EH (cell line): ENCODE measurements at places on chromosomes 16 and 17.

DNA sequence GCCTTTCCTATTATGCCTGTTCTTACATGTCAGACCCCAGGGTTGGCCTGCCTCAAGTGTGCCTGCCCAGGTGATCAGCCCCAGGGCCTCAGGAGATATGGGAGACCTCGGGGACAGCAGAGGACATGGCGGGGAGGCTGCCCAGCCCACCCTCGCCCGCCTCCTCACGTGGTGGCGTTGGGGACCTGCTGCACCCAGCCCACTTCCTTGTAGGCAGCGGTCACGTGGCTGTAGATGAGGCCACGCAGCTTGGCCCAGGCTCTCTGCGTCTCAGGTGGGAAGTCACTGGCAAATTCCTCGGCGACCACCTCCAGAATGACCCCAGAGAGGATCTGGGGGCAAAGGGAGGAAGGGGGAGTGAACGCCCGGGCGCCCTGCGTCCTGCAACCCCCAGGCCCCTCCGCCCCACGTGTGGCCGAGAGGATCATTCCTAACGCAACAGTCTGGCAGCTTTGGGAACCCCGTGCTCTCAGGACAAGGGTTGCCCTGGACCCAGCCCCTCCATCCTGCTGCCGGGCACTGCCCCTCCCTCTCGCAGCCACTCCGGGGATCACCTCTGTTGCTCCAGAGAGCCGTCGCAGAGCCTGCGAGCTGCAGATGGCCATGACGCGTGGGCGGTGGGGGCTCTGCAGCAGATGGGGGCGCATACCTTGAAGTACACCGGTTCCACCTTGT, 6.6 kb downstream of the CYGB start:
- no peak for DNase-seq

GRCh38 chr17:21129023-21129681, 2.4 kb downstream of the DHRS7B start:
- DNase-seq: peak; percentile 78

DNA sequence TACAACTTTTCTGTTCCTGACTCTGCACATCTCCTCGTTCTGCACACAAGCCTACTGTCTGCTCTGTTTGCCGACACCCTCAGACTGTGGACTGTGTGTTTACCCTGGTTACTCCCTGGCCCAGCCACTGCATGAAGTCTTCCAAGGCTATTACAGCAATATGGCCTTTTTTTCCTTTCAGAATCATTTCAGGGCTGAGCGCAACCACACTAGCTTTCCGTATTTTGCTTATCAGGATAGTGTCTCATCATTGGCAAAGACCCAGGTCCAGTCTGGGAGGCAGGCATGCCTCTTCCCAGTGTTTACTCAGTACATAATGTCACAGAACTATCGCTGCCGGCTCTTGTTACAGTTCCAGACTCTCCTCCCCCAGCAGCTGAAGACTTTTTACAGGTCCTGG, 10.1 kb downstream of the DNAH9 start:
- DNase-seq: no peak

- peak; percentile 81 for DNase-seq
Observed at GRCh38 chr16:554640-555365, 5.4 kb upstream of the PRR35 start.

- no peak for DNase-seq
Observed at GRCh38 chr16:77939968-77940367, 82.4 kb upstream of the CLEC3A start.

DNA sequence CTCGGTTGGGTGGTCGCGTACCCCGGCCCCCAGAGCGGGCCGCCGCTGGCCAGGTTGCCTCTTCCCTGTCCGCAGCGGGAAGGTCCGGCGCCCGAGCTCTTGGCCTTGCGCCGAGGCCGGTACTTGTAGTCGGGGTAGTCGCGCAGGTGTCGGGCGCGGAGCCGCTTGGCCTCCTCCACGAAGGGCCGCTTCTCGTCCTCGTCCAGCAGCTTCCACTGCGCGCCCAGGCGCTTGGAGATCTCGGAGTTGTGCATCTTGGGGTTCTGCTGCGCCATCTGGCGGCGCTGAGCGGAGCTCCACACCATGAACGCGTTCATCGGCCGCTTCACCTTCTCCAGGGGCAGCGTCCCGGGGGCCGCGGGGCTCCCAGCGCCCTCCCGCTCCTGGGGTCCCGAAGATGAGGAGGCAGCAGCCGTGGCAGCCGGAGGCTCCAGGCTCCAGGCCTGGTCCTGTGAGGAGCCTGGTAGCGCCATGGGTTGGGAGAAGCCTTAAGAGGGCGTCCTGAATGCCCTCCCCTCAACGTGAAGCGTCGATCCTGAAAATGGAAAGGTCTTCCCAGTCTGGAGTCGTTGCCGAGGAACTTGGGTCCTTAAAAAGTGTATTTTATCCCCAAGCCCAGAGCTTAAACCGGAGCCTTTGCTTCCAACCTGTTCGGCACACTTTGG, 558 bp downstream of the SOX15 start:
- DNase-seq: peak; percentile 86

- DNase-seq: peak; percentile 30
Observed at GRCh38 chr17:32584792-32585191, 98.0 kb downstream of the CDK5R1 start.

- DNase-seq: peak; percentile 45
Observed at GRCh38 chr16:66103211-66103610, 263.3 kb upstream of the CDH5 start.

- no peak for DNase-seq
Observed at GRCh38 chr17:55622547-55622946, 100.1 kb downstream of the TMEM100 start.

DNA sequence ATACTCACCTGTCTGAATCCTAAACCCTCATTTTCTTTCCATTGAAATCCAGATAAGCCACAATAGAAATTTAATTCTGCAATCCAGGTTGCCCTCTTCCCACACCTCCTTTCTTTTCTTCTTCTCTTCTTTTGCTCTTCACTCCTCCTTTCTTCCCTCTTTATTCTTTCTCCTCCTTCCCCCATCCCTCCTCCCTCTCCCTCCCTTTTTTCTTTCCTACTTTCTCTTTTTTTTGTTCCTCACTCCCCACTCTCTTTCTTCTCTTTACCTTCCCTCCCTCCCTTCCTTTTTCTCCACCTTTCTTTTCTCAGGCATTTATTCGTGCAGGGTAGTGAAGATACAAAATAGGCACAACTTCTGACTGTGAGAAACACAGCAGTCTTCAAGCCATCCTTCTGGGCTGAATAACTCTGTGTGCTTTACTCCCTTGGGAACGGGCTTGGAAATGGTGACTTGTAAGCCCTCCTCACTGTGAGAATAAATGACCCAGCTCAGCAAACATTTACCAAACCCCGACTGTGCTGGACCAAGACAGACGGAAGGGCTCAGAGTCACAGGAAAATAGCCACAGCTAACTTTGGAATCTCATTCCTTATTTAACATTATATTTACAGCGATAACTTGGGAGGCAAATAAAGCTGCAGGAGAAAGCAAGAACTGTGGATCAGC, 140.8 kb downstream of the HAPSTR1 start:
- DNase-seq: no peak

DNA sequence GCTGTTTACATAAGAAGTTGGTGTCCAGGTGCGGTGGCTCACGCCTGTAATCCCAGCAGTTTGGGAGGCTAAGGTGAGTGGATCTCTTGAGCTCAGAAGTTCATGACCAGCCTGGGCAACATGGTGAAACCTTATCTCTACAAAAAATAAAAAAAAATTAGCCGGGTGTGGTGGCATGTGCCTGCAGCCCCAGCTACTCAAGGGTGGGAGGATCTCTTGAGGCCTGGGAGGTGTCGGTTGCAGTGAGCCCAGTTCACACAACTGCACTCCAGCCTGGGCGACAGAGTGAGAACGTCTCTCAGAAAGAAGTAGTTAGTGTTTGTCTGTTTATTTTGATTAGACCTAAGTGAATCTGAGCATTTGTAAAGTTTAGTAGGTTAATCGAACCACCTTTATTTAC, 12.8 kb downstream of the DDX19A start:
- no peak for DNase-seq

DNA sequence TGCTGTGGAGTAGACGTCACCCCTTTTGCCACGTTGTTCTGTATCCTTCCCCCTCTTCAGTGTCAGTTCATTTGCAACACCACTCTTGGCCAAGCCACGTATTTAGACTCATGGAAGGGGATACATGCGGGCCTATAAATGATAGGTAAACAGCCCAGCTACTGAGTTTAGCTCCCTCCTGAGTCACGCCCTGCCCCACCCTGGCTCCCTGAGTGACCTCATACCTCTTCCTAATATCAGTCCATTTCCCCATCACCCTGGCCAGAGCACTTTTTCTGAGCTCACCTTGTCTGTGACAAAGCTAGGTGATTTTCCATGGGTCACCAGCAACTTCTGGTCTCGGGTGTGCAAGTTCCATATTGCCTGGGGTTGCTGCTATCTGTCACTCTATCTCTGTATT, 147.2 kb upstream of the MAF start:
- no peak for DNase-seq

- DNase-seq: no peak
Observed at GRCh38 chr17:32481193-32481592, 5.6 kb upstream of the CDK5R1 start.

- DNase-seq: peak; percentile 93
Observed at GRCh38 chr17:79036596-79036995, 12.6 kb downstream of the C1QTNF1 start.

DNA sequence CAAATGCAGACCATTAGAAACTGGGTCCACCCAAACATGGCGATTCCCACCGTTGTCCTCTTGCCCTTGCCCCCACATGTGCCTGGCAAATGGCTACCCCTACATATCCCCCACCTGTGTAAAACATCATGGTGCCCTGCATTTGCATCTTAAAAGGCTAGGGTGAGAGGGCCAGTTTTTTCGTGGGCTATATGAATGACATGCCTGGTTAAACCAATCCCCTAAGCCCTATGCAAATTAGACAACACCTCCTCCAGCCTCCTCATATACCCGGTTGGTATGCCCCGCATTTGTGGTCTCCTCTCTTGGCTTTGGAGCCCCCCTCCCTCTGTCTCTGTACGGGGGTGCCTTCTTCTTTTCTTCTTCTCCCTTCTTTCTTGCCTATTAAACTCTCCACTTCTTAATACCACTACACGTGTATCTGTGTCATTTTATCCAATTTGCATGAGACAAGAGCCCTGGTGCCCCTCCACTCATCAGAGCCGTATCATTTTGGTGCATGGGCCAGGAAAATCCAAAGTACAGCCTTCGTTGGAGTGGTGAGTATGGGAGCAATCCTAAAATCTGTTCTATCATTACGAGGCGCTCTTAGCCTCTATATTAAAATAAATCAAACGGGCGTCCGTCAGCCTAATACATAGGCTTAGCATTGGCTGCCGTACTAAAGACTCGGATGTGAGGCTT, 30.1 kb downstream of the QPRT start:
- no peak for DNase-seq

DNA sequence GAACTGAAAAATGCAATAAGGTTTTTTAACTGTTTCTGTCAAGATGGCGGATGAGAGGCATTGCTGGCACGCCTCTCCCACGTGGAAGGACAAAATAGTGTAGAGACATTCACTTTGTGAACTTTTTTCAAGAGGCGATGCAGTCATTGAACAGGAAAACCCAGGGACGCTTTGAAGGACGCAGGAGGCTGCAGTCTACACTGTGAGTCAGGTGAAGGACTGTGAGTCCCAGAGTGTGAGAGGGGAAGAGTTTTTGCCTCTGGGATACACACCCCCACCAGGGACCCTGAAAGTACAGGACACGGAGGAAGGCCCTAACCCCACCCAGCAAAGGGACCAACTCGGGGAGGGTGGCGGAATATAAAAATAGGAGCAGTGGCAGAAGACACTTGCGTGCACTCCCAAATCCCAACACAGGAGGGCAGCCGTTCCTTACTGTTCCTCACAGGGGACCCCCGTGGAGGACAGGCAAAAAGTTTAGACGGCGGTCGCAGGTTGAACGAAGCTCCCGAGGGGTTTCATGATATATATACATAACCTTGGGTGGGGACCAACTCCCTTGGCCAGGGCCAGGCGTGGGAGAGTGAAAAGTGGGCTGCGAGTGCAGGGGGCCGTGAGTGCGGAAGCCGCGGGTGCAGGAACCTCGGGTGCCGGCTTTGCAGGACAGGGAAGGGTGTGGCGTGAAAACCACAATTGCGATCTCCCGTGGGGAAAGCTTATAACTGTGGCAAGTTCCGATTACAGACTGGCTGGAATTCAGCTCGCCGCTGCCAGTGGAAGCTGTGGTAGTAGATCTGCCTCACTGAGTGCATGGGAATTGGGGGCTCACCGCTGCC, 82.0 kb upstream of the ALOX12 start:
- DNase-seq: peak; percentile 66

DNA sequence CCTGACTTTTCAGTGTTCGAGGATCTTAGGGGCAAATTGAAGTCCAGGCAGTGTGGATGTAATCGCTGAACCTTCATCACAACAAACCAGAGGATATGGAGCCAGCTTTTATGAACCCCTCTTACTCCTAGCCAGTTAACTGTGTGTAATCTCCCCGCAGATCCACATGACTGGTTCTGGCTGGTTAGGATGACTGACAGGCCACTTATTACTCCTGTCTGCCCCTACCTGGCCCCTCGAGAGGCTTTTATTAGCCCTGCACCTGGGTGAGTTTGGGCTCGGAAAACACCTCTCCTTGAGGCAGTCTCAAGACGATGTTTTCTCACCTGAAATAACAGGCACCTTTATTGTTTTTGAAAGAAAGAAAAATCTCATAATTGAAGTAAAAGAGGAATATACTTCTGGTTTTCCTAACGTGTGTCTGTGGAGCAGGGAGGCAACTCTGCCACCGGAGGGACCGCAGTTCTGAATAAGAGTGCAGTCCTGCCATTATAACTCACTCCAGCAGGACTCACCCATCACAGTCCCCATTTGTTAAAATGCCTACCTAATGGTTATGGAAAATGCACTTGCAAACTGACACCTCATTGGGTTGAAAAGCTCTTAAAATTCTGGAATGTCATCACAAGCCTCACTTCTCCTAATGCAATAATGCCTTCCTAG, 291.9 kb upstream of the N4BP1 start:
- peak; percentile 26 for DNase-seq

GRCh38 chr17:56809106-56809819, 24.5 kb downstream of the C17orf67 start:
- DNase-seq: no peak

- no peak for DNase-seq
Observed at GRCh38 chr16:13557418-13557817, 362.5 kb upstream of the ERCC4 start.

DNA sequence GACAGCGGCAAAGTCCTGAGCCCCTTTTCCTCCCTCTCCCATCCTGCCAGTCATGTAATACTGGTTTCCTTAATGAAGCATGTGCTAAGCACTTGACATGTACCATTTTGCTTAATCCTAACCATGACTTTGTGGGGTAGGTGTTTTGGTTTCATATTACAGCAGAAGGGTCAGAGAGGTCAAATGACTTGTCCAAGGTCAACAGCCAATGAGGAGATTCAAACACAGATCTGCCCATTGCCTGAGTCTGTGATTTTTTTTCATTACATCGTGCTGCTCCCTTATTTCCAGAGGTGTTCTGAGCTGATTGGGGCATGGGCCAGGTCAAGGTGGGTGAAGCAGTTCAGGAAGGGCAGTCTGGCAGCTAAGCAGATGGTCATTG, 17.6 kb upstream of the PHF12 start:
- DNase-seq: no peak
